Activated effector memory CD4-positive, alpha-beta T cell treated with anti-CD3 and anti-CD28 coated beads, Interleukin-2, amount 50 U/mL, for 16 hours (primary cell): ENCODE measurements at places on chromosomes 11 and 22.
A peak's percentile ranks its signal among the peaks of the same experiment; 100 is the strongest.

- peak; percentile 21 for DNase-seq
These were observed 17.4 kb downstream of the RIBC2 start for GRCh38 chr22:45430871-45431270.

DNA sequence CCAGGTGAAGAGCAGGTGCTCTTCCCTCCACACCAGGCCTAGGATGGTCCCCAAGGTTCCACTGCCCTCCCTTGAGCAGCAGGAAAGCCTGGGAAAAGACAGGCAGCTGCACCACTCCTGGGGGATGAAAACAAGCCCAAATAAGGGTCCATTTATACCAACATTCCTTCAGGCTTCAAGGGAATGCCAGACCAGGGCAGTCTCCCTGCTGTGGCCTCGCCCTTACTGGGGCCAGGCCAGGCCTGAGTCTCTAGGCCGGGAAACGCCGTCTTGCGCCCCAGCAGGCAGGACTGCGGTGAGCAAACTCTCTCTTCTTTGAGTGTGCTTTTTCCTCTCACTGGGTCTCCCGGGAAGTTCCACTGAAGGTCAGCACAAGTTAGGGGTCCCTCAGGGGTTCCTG lies 443.5 kb downstream of the SOX6 start:
- DNase-seq: peak; percentile 16

GRCh38 chr22:49331223-49331815 lies 496.4 kb downstream of the BRD1 start:
- DNase-seq: peak; percentile 10

DNA sequence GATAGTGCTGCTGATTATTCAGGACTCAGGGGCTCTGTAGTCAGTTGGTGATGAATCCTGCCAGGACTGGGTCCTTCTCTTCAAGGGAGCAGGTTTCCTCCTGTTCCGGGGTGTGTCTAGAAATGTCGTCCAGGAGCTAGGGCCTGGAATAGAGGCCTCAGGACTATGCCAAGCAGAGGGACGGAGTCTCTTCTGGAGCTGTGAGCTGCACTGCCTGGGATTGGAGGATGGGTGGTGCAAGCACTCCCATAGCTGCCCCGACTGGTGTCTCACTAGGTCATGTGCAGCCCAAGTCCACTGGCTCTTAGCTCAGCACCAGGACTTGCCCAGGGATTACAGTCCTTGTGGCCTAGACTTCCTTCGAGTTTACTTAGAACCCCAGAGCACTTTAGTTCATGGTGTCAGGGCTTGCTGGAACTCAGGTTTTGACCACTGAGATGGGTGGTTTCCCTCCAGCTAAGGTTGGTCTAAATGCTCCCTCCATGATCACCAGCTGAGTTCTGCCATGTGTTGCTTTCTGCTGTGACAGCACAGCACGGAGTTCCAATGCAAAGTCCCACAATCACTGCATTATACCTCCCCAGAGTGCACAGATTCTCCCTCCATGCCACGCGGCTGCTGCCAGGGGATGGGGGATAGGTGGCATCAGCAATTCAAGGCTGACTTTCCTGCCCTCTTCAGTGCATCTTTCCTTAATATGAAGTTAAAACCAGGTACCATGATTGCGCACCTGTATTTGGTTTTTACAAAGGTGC lies 42.6 kb upstream of the SHANK2 start:
- DNase-seq: peak; percentile 5

- no peak for DNase-seq
These were observed 118.3 kb downstream of the WT1 start for GRCh38 chr11:32316858-32317642.

GRCh38 chr22:42725606-42726355 lies 5.1 kb upstream of the A4GALT start:
- no peak for DNase-seq

GRCh38 chr11:33320814-33321330 lies 63.7 kb downstream of the HIPK3 start:
- no peak for DNase-seq

DNA sequence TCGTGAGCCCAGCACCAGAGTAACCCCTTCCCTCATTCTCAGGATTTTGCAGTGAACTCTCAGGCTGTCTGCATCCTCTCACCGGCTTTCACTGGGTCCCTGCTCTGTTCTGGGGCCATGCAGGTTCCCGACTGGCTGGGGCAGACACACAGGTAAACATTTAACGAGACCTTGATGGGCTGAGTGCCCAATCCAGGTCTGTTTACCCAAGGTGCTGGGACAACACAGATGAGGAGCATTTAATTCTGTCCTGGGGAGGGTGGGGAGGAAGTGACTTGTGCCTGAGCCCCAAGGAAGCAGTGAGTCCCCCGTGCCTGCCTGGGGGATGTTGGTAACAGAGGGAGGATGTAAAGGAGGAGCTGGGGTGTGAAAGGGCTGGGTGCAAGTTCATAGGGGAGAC lies 4.4 kb downstream of the BIK start:
- no peak for DNase-seq

DNA sequence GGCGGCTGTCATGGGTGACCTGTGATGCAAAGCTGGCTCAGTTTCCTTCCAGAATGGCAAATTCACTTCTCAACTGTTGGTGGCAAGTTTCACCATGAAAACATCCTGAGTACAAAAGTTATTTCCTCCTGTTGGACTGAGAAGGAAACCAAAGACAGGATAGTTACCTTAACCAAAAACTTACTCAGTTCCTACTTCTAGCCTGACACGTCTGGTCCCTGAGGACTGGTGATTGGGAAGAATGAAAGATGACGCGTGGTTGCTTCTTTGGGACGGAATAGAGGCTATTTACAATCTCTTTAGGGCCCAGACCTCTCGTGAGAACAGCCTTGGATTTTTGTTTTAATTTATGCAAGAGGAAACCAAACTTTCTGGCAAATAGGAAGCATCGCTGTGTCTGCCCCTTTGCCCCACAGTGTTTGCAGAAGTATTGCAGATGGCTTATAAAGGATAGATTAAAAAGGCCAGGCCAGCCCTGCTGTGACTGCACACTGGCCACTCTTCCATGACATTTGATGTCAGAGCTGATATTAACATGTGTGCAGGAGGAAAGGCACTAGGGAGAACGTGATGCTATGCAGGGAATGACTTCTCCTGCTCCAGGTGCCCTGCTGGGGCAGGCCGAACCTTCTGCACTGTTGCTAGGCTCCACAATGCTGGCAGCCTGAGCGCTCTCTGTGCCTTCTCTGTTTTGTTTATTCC lies 7.6 kb downstream of the VPS26B start:
- no peak for DNase-seq

GRCh38 chr11:68659158-68659921 lies 25.0 kb upstream of the GAL start:
- peak; percentile 52 for DNase-seq

GRCh38 chr11:128424271-128424711 lies 163.1 kb downstream of the ETS1 start:
- no peak for DNase-seq

GRCh38 chr11:80163441-80163840 lies 722.6 kb upstream of the TENM4 start:
- no peak for DNase-seq

DNA sequence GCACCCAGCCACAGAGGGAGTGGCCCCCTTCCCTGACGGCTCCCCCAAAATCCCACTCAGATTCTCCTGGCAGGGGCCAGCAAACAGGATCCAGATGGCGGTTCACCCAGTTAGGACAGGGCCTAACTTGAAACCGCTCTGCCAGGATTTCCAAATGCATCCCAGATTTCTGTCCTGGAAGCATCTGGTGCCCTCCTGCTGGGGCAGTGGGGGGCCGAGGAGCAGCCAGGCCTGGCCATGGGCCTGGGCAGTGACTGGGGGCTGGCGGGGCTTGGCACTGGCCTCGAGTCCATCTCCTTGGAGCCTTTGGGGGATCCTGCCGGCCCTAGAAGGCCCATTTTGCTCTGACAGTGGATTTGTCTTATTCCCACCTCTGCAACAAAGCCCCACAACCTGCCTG lies 17.9 kb upstream of the EMID1 start:
- DNase-seq: no peak

DNA sequence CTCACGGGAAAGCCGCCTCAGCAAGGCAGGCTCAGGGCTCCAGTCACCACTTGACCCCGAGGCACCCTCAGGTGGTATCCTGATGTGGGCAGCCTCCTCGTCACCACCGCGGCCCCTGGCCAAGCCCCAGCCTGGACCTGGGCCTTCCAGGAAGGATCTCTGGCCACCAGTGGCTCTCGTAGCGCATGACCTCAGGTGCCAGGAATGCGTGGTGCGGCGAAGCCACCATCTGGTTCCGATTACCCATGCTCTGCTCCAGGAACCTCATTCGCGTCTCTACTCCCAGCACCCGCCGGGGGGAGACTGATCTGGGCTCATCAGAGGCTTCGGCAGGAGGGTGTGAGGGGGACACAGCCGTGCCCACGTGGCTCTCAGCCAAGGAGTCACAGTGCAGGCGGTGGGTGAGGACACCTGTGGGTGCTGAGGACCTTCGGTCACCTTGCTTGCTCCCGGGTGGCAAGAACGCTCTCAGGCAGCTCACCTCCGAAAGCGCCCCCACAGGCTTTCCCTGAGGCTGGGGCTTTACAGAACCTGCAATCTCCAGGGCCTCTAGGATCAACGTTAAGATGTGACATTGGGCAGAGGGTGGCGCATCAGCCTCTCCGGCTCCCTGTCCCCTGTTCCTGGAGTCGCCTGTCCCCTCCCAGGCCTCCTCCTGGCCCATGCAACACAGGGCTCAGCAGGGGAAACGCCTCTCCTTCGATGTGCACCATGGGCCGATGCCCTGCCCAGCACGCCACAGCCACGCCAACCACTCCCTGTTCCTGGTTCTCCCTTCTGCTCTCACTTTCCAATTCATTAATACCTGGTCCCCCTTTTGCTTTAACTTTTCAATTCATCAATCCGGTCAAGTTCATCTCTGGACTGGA lies 39.0 kb downstream of the TBX1 start:
- DNase-seq: no peak

DNA sequence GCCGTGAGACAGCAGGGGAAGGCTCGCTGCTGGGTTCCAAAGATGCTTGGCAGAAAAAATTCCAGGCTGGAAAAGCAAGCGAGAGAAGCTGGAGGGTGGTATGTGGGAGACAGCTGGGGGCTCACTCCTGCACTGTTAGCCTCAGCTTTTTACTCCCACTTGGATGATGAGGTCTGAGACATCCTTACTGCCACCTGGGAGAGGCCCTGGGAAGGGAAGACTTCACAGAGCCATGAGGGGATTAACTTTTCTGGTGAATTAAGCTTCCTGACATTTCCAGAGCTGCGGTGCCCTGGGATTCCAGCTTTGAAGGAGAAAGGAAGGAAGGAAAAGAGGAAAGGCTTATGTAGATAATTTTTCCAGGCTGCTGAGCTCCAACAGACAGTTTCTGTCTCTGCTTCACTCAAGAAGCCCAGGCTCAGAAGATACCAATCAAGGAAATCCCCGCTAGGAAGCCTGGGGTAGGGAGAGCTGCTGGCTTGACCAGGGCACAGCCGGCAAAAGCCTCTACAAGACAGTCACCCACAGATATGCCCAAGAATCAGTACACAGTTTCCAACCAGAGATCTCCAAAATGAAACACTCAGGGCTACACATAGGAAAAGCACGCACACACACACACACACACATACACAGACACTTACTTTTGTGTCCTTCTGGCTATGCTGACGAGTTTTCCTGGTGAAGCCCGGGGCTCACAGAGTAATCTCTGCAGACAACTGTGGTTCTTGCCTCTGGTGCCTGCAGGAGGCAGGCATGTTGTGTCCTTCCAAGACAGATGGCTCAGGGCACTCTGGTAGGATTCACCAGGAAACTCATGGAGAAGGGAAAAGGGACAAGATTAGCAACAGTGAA lies 907 bp downstream of the MCHR1 start:
- no peak for DNase-seq

DNA sequence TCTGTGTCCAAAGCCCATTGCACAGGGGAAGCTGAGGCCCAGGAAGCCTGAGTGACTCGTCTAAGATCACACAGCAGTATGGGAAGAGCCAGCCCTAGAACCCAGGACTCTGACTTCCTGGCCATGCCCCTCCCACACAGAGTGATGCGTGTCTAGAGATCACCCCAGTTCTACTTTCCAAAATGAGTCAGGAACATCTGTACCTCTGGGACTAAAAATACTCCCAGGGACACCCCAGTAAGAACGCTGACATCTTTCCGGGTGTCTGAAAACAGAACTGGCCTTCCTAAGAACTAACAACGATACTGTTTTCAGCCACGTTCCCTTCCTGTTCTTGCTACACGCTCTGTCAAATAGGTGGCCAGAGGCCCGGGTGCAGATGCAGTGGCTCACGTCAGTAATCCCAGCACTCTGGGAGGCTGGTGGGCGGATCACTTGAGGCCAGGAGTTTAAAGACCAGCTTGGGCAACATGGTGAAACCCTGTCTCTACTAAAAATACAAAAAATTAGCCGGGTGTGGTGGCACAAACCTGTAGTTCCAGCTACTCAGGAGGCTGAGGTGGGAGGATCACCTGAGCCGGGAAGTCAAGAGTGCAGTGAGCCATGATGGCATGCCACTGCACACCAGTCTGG lies 21.7 kb upstream of the PDGFB start:
- DNase-seq: no peak

- no peak for DNase-seq
These were observed 103.1 kb downstream of the PTPRJ start for GRCh38 chr11:48083421-48083820.

GRCh38 chr11:15941206-15941770 lies 415.1 kb downstream of the SOX6 start:
- DNase-seq: peak; percentile 66

DNA sequence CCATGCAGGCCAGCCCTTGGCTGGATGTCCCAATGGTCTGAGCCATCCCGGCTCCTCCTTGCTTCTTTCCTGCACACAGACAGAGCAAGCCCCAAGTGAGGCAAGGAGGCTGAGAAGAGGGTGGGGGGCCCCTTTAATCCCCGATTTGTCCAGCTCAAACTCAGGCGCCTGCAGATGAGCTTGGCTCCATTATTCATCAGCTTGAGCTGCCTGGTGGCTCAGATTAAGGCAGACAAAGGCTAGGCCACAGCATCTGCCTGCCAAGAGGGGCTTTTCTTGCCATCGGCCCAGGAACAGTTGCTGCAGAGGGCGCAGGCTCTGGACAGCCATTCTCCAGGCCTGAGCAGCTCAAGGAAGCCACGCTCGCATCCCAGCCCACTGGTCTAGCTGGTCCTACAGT lies 35.4 kb downstream of the LMO1 start:
- no peak for DNase-seq

- DNase-seq: peak; percentile 84
These were observed 1.2 kb downstream of the BIRC3 start for GRCh38 chr11:102318469-102318868.

DNA sequence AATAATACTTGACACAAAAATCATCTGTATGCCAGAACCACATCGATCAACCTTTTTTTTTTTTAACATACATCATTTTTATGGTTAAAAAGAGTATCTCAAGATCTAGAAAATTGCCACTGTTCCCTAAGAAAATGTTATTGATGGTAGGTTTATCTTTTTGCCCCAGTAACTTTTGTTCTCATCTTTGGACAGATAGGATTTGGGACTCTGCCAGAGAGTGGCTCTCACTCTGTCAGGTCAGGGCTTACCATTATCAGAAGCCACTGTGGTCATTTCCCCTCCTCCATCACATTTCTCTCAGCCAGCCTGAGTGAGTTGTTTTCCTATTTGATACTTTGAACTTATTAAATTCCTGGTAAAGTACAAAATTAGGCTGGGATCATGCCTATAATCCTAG lies 47.9 kb upstream of the YWHAH start:
- DNase-seq: no peak

GRCh38 chr11:39365809-39366436 lies 2093.5 kb downstream of the LRRC4C start:
- no peak for DNase-seq

- DNase-seq: no peak
These were observed 13.3 kb downstream of the RRAS2 start for GRCh38 chr11:14345668-14346067.
